ENCODE measurements at places on chromosomes 6 and 20. TPM values are rescaled to one million over a fixed set of nuclear protein-coding genes. Genes with fewer than 3 reads are reported as not detected.

Gene HSP90AB1
- 859 TPM for total RNA-seq

Gene TSBP1
- total RNA-seq = not detected

- H3K36me3 ChIP-seq = no peaks in the 10 kb centered on the region
- H3K27ac ChIP-seq = peak overlapping the region; percentile 66
- DNase-seq = peak; percentile 36
- peak overlapping the region; percentile 87 for H3K4me3 ChIP-seq
- H3K27me3 ChIP-seq = no peaks in the 10 kb centered on the region
Measured at GRCh38 chr6:20211941-20212391, 303 bp downstream of the MBOAT1 start.

Gene PCK1
- total RNA-seq = not detected

DNA sequence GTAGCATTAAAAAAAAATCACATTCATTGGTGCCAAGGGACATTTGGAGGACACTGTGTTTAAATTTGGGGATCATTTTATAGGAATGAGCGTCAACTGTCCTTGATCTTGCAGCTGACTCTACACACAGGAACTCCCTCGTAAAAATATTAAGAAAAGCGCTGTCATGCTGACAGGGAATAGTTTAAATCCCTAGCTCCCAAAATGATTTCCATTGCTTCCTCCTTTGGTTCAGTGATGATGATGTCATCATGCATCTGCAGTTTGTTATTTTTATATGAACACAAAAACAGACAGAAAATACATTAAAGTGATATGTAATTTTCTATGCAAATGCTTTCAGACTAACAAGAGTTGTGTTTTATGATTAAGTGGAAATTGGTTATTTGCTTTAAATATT, 275.6 kb downstream of the BTBD9 start:
- H3K27me3 ChIP-seq = no peaks in the 10 kb centered on the region
- no peak overlapping the region for H3K4me3 ChIP-seq
- no peak for DNase-seq
- no peak overlapping the region for H3K27ac ChIP-seq

Gene LTB
- 0.52 TPM for total RNA-seq

Gene MYL9
- total RNA-seq = 1,247 TPM

Gene AIF1
- not detected for total RNA-seq

DNA sequence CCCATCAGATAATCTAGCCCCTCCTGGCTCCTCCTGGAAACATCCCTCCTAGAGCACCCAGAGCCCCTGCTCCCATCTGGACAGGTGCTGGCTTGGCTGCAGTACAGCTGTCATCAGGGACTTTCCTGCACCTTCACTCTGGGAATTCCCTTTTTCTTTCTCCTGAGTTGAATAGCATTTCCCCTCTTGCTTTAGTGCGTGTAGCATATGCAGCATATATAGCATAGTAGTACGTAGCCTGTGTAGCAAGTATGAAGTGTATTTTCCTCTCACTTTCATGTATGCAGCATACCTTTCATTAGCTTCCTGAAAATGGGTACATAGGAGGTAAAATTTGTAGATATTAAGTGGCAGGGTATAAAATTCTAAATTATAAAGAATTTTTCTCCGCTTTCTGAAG, 352.9 kb downstream of the ESR1 start:
- peaks cover 7% of the 10 kb centered on the region for H3K36me3 ChIP-seq
- H3K27me3 ChIP-seq = no peaks in the 10 kb centered on the region
- no peak for DNase-seq
- H3K4me1 ChIP-seq = peaks cover 4% of the 10 kb centered on the region

DNA sequence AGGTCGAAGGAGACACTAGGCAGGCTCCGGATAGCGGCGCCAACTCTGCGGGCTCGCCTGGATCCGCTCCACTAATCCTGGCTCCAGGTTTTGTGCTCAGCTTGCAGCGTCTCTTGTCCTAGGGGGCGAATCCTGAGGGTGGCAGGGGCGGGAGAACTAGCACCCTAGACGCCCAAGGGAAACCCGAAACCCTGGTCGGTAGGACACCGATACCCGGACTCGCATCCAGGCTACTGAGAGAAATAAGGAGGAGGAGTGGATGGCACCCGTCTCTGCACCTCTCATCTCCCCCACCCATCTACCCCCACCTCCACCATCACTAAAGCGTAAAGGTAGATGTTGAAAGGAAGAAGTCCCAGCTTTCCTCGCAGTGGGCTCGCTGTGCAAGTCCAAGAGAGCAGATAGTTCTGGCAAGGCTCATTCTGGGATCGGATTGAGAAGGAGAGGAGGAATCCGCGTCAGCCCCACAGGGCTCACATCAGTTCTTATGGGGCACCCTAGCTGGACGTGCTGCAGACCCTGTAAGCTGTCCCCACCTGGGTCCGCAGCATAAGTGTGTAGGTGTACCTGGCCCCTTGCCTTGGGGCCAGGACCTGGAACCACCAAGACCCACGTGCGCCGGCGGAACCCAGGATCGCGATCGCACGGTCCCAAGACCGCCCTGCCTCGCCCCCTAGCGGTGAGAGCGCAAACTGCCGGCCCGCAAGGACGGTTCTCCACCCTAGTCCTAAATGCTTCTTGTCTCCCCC, 6.9 kb downstream of the SLC32A1 start:
- peaks cover 3% of the 10 kb centered on the region for H3K4me1 ChIP-seq
- no peak overlapping the region for H3K4me3 ChIP-seq
- no peaks in the 10 kb centered on the region for H3K36me3 ChIP-seq

DNA sequence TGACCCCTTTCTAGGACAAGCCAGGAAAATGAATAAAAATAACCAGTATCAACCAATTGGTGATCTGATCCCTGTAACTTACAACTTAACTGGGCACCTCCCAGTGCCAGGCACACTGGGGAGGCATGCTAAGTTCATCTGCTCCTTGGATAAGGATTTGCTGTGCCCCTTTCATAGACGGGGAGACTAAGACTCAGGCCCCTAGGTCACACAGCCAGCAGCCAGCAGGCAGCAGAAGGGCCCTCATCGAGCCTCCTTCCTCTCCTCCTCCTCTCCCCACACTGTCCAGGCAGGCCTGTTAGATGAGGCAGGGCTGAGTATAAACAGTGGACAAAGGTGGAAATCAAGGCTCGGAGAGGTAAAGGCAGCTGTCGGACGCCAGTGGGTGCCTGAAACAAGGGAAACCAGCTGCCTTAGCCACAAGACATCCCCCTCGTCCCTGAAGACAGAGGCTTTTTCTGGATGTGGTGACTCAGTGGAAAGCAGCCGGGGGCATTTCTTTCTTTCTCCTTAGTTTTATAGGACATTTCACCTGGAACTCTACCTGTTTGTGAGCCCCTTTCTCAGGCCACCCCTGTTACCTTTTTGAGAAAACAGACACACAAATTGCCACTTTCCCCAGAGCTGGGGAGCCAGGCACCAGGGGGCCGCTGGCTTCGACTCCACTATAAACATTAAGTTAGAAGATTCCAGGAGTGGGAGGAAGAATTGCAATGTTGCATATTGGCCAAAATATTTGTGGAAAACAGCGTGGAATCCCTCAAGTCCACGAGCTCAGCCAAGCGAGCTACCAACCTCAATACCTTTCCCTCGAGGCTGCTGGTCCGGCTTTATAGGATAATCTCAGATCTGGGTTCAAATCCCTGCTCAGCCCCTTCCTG, 166.0 kb downstream of the PREX1 start:
- no peaks in the 10 kb centered on the region for H3K36me3 ChIP-seq
- peak; percentile 53 for DNase-seq
- H3K27me3 ChIP-seq = no peaks in the 10 kb centered on the region
- no peak overlapping the region for H3K27ac ChIP-seq
- no peak overlapping the region for H3K4me3 ChIP-seq
- peaks cover 6% of the 10 kb centered on the region for H3K4me1 ChIP-seq

DNA sequence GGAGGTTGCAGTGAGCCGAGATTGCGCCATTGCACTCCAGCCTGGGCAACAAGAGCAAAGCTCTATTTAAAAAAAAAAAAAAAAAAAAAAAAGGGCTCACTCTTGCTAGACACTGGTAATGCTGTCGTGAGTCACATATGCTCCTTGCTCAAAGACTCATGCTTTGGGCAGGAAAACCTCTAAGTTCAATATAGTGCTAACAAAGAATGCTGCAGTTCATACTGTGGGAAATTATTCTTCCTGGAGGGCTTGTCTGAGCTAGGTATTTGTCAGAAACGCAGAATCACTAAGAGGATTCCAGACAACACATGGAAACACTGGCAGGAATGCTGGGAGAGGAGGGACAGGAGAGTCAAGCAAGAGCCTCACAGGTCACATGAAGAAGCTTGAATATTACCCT, 2.3 kb upstream of the LYRM2 start:
- H3K36me3 ChIP-seq = peaks cover 16% of the 10 kb centered on the region
- peak; percentile 91 for DNase-seq
- no peak overlapping the region for H3K4me3 ChIP-seq
- no peaks in the 10 kb centered on the region for H3K27me3 ChIP-seq
- peak overlapping the region; percentile 78 for H3K27ac ChIP-seq
- peaks cover 16% of the 10 kb centered on the region for H3K4me1 ChIP-seq

All from astrocyte (in vitro differentiated cells and primary cell).